ENCODE measurements at places on chromosomes 3 and 15.
A peak's percentile ranks its signal among the peaks of the same experiment; 100 is the strongest.

DNA sequence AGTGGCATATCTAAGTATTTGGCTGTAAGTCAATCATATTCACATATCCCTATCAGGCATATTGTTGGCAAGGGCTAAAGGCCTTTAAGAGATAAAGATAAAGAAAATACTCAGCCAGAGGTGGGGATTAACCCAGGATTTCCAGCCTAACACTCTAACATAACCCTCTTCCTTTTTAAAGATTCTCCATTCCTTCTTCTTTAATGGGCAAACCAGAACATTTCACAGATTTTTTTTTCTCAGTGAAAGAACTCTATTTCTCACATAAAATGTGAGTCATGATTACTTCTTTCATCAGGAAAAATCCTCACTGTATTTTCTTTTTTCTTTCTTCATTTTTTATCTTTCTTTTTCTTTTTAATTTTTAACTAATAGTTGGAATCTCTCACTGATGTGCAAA, 200.4 kb downstream of the NR1D2 start:
- DNase-seq: no peak

- DNase-seq: no peak
These were observed 61.4 kb downstream of the GOLIM4 start for GRCh38 chr3:168034152-168034928.

DNA sequence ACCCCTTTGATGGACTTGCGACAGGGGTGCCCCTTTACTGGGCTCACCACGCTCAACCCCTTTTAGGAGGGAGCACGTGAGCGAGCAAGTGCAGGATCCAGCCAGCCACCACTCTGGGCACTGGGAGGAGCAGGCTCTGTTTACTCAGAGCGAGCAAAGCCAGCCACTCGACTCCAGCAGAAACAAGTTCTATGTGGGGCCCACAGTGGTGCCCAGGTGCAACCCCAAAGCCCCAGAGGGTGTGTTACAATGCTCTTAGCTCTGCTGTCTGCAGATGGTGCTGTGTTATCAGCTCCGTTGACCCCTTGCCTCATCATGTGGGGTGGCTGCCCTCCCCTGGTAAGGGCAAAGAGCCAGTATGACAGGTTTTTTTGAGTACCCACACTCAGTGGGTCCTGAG, 120.3 kb upstream of the SUCLG2 start:
- no peak for DNase-seq

DNA sequence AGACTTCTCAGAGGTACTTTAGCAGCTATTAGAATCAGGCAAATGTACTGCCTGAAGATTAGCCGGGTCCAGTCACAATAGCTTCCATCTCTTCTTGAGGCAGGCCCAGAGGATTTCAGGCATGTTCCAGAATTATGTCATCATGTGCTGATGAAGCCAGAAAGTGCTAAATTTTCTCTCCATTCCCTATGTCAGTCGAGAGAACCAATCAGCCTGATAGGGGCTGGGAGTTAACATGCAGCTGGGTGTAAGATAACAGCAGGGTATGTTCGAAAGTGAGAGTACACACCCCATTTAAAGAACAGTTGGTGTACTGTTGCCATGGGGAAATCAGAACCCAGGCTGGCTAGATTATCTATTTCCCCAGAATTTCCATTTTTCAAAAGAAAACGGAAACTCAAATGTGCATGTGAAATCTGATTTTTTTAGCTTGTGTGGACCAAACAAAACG, 48.7 kb downstream of the MYH15 start:
- no peak for DNase-seq

DNA sequence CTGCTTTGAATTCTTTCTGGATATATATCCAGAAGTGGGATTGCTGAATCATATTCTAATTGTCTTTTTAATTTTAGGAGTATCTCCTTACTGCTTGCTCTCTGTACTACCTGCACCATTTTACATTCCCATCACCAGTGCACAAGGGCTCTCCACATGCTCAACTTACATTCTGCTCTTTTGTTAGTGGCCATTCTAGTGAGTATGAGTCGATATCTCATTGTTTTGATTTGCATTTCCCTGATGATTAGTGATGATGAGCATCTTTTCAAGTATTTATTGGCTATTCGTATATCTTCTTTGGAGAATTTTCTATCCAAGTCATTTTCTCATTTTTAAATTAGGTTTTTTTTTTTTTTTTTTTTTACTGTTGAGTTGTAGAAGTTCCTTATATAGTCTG, 29.5 kb downstream of the PFN2 start:
- DNase-seq: no peak

GRCh38 chr3:184620475-184621119, 59.0 kb downstream of the EPHB3 start:
- DNase-seq: no peak

DNA sequence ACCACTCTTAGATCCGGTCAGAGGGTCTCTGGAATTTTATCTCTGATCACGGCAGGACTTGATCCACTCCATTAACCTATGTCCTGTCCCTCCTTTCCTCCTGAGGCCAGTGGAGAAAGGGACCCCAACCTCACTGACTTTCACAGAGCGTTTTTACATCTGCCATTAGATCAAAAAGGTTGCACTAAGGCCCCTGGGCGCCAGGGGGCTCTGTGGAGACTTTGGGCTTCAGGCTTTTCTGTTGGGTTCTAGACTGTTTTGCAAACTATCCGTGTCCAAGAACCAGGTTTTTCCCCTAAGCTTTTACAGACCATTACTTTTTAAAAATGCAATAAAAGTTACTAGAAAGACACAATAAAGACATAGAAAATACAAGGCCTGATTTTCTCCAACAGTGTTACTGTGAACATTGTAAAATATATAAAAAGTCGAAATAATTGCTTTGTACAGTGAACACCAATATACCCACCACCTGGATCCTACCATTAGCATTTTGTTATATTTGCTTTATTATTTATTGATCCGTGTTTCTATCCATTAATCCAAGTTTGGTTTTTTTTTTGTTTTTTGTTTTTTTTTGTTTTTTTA, 159.7 kb downstream of the POLR2M start:
- DNase-seq: peak; percentile 2

DNA sequence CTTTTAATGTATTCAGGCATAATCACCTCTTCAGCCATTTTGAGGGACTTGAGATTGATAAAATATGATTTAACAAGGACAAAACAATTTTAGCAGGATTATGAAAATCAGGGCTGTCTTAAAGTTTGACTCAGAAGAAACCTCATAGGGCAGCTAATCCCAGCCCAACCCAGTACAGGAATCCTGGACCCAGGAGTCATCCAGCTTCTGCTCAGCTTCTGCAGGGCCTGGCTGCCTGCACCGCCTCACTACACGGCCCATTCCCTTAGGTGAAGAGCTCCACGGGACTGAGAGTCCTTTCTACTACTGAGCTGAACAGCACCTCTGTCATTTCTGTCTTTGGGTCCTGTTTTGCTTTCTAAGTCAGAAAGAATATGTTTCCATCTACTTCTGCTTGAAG, 37.5 kb downstream of the ARHGAP31 start:
- DNase-seq: no peak

DNA sequence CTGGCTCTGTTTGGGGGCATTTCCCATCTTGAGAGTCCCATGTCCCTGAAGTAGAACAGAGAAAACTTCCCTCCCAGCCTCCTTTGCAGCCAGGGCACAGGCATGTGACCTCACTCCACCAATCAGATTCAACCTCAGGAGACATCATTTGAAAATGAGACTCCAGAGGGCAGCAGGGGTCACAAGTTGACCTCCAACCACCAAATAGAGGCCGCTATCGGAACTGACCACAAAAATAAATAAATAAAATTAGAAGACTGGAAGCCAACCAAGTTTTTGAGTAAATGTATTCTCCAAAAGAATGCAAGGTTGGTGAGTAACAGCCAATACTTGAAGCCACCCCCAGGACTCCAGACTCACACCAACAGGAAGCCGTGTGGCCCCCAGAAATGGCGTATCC, 106.5 kb downstream of the CHSY1 start:
- DNase-seq: no peak

DNA sequence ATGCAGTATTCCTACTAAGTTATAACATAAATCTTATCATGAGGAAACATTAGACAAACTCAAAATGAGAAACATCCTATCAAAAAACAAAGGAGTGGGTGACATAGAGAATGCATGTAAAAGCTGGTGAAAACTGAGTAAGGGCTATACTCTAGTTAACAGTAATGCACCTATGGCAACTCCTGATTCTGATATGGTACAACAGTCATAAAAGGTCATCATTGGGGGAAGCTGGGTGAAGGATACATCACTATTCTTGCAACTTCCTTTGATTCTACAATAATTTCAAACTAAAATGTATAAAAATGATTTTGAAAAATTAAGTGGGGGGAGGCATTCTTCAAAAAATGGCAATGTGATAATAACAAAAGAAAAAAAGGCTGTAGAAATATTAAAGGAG, 6.8 kb downstream of the PIK3R4 start:
- DNase-seq: no peak

DNA sequence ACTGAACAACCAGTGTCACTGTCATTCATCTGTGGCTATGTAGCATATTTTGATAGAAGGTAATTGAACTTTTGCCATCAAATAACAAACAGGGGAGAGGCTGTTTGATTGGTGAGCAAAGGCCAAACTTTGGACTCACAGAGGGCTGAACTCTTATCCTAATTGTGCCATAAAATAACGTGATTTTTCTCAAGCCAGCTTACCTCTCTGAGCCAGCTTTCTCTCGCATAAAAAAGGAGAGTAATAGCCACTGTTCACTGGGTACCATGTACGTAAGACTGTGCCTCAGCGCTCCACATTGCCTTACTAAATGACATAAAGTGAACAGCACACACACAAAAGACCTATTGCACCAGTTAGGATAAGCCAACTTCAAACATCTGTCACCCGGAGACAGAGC, 216.9 kb downstream of the LRTM1 start:
- no peak for DNase-seq

DNA sequence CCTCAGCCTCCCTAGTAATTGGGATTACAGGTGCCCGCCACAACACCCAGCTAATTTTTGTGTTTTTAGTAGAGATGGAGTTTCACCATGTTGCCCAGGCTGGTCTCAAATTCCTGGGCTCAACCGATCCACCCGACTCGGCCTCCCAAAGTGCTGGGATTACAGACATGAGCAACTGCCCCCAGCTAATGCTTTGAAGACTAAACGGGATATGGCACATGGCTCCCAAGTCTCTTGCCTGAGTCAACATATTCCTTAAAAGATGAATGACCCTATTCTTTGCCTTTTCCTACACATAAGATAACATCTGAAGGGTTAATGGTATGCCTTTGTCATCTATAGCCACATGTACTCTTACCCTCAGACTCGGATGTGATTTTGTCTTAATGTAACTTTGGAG, 38.4 kb upstream of the NEDD4 start:
- no peak for DNase-seq

- no peak for DNase-seq
These were observed 5.3 kb upstream of the TXNRD3 start for GRCh38 chr3:126659915-126660886.

DNA sequence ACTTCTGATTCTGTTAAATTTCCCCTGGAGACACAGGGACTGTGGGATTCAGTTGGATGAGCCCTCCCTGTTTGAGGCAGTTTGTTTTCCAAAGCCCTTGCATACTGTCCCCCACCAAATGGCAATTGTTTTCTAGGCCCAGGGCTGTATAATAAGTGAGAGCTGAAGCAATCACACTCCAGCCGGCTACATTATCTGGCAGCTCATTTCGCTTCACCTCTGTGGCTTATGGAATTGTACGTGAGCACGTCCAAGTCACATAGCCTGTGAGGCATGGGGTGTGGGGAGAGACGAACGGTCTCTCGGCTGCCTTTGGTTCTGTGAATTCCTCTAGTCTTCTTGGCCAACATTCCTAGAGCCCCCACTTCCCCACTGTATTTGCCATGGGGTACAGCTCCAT, 10.7 kb downstream of the RBP2 start:
- no peak for DNase-seq

DNA sequence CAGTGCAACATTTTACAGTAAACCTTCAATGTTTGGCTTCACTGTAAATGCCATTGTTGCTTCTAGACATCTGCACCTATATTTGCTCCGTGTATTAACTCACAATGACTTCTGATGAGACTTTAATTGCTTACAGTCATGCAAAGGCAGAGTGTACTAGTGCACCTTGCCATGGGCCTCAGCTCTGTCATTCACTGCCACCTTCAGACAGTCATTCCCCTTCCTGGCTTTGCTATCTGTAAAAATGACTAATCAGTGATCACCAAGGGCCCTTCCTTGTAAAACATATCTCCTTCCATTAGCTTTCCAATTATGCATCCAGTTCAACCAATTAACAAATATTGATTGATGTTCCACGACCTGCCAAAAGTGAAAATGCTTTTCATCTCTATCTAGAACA, 120.3 kb downstream of the ARRDC4 start:
- DNase-seq: no peak

DNA sequence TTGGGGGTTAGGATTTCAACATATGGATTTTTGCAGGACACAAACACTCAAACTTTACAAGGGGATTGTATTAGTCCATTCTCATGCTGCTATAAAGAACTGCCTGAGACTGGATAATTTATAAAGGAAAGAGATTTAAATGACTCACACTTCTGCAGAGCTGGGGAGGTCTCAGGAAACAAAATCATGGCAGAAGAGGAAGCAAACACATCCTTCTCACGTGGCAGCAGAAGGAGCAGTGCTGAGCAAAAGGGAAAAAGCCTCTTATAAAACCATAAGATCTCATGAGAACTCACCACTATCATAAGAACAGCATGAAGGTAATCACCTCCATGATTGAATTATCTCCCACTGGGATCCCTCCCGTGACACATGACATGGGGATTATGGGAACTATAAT, 1183.1 kb downstream of the ZPLD1 start:
- DNase-seq: no peak

DNA sequence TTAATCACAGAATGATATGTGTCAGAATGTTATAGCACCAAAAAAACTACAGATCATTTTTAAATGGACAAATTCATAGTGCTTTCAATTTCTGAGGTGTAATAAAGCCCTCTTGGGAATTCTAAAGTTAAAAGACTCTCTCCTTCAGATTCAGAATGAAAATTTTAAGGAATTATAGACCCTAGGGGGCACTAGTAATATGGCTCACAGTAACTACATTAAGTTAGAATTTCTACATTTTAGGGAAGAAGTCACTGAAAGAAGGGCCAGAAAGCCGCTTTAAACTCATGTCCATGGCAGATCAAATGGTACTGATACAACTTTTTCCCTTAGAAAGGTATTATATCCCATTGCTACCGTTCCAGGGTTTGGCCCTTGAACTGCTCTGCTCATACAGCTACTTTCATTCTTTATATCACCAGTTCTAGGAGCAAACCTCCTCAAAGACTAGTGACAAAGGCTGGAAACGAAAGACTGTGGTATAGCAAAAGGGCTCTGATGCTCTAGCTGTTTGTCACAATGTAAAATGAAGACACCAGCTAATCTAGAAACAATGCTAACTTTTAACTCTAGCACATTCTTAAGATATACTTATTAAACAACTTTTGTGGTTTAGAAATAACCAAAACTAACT, 18.1 kb downstream of the DAZL start:
- DNase-seq: no peak

DNA sequence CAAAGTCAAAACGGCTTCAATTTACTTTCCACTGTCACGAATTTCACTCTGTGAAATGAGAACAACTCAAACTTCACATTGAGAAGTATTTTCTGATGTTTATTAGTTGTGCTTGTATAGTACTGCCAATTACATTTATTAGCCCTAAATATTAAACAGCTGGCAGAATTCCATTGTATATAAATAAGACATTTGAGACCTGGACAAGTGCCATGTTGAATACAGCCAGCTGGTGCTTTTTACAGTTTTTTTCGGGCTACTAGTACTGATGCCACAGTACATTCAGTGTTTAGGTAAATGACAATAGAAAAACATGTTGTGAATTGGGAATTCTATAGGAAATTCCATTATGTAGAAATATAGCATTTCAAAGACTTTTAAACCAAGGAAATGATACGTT, 79.0 kb downstream of the EPHA3 start:
- DNase-seq: no peak

- DNase-seq: no peak
These were observed 16.4 kb upstream of the ALAS1 start for GRCh38 chr3:52181543-52181942.

Data from GM12864 (cell line).